Kidney glomerular epithelial cell (primary cell): ENCODE measurements at places on chromosomes 7 and 10.

DNA sequence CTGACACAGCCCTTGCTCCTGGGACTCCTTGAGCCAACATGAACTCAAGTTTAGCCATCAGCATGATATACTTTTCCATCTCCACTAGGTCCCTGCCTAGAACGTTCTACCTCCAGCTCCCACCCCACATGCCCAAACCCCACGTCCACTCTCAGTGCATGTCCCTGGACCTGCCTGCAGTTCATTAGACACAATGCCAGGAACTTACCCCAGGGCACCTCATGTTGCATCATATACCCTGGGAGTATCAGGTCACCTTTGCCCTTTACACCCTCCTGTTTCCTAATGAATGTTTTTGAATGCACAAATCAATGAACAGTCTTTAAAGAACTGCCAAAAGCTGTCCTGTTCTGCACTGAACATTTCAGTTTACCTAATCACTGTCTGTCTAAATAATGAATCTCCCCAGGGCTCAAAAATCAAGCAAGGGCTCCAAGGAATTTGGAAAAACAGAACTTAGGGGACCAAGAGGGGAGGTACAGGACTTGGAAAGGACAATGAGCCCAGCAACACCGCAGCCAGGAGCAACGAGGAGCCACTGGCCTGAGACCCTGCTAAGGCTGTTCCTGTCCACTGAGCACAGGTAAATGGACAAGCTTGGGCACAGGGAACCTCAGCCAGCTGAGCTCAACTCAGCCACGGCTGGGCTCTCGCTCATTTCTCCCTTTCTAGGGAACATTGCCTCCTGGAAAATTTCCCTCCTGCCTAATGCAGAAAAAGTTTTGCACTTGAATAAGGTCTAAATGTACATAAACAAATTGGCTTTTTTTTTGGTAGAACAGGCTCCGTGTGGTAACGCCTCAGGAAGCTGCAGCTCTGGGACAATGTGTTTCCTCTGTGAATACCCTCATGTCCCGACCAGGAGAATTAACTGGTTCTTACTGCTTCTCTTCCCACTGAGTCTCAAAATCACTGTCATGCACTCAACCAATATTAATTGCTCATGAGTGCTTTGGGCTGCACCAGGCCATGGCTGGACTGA is 7.4 kb downstream of the MAT1A start:
- DNase-seq = no peak

- DNase-seq = no peak
These were observed 92.0 kb downstream of the GPR85 start for GRCh38 chr7:112994656-112995055.

DNA sequence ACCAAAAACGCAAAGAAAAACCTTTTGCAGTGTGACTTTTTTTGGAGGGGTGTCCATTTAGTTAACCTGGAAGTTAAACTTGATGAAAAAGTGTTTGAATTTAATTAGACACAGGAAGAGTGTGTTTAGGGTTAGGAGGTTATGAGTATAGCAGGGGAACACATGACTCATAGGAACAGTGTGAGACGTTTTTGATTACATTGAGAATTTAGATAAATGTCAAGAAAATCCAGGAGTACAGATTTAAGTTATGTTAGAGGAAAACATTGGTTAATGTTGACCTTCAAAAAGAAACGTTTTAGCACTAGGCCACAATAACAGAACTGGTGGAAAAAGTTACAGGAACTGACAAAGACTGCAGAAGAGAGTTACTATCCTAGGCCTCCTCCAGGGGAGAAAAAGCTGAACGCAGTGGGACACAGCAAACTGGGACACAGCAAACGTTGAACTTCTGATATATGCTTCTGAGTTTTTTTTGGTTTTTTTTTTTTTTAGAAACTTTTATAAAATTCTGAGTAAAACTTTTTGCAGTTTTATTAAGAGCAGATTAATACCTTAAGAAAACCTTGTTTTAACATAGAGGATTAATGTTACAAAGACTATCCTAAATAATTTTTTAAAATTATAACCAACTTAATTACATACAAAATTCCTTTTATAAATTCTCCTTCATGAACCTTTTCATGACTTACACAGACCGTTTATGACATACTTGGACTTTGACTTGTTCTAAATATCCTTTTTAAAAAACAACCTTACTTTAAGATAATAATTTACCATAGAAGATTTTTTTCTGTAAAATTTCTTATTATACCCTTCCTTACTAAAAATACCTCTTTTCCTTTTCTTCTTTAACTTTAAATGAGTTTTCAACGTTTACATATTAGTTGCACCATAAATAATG is 22.2 kb downstream of the LANCL2 start:
- no peak for DNase-seq

- DNase-seq = no peak
These were observed 80.7 kb downstream of the SPDYE5 start for GRCh38 chr7:75572814-75573213.

- no peak for DNase-seq
These were observed 379.6 kb downstream of the TNS3 start for GRCh38 chr7:47202146-47202783.

DNA sequence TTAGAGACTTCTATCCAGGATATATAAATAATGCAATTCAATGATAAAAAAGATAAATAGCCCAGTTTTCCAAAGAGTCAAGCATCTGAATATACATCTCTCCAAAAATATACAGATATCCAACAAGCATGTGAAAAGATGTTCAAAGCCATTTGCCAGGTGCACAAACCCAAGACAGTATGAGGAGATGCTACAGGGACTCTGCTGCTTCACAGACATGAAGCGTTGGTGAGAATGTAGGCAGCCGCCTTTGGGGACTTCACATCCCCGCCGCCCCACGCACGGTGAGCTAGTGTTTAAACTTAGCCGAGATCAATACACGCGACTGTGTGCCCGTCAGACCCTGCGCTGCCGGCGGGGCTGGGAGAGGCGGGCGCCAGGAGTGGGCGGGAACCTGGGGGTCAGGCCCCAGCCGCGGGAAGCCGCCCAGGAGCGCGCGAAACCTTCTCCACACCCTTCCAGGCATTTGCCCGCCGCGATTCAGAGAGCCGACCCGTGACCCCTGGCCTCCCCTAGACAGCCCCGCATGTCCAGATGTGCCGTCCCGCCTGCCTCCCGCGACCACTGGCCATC is 927 bp upstream of the ALOX5 start:
- DNase-seq = no peak

- DNase-seq = no peak
These were observed 3.9 kb downstream of the HIP1 start for GRCh38 chr7:75734586-75735458.

DNA sequence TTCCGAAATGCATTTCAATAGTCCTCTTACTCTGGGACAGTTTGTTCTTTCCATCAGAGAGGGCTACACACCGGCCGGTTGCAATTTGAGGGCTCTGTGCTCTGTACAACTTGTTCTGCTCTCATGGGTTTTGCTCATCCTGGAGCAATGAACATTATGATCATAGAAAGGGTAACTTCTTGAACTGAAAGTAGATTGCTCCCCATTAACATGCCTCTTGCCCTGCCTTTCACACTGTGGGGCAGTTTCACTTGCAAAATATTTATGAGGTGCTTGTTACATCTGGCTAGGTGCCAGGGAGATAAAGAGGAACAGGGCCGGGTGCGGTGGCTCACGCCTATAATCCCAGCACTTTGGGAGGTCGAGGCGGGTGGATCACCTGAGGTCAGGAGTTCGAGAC is 97.3 kb upstream of the MPP7 start:
- no peak for DNase-seq

GRCh38 chr7:106218546-106218945 is 66.2 kb downstream of the NAMPT start:
- no peak for DNase-seq

- no peak for DNase-seq
These were observed 7.2 kb downstream of the LOXL4 start for GRCh38 chr10:98260752-98261151.

DNA sequence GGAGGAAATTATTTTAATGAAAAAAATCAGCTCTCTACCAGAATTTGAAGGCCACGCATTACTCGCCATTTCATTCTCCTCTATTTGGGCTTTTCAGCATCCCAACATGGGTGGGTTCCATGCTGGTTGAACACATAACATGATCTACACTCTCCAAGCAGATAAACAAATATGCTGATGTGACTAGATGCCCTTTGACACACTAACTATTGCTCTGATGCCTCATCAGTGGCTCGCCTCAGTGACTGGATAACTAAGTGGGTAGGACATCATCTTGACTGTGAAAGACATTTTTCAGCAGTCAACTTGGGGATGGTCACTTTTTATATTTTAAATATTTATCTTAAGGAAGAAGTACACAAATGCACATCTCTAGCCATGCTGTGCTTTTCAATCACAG is 113.9 kb upstream of the LAMB4 start:
- no peak for DNase-seq

GRCh38 chr10:97796651-97797050 is 24.9 kb upstream of the SFRP5 start:
- no peak for DNase-seq

GRCh38 chr7:70317356-70317755 is 719.1 kb downstream of the AUTS2 start:
- DNase-seq = peak; percentile 72

DNA sequence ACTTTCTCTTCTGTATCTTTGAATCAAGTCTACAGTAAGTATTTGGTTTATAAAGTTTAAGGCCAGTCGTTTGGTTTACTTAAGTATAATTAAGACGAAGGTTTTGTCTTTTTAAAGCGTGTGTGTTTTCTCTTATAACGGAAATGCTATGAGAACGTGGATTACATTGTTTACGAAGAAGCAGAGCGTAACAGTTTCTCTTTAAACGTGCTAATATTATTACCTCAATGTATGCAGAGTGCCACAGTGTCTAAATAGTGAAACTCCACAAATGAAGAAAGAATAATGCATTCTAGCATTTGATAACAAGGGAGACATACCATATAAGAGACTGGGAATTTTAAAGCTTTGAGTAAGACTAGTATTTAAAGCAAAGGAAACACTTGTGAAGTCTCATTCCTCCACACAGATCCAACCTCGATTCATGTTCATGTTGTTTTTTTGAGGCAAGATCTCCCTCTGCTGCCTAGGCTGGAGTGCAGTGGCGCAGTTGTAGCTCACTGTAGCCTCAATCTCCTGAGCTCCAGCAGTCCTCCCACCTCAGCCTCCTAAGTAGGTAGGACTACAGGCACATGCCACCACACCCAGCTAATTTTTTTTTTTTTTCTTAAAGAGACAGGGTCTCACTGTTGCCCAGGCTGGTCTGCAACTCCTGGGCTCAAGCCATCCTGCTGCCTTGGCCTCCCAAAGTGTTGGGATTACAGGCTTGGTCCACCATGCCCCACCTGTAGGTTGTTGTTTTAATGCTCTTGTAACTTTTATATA is 75.1 kb downstream of the ANKRD61 start:
- DNase-seq = no peak

DNA sequence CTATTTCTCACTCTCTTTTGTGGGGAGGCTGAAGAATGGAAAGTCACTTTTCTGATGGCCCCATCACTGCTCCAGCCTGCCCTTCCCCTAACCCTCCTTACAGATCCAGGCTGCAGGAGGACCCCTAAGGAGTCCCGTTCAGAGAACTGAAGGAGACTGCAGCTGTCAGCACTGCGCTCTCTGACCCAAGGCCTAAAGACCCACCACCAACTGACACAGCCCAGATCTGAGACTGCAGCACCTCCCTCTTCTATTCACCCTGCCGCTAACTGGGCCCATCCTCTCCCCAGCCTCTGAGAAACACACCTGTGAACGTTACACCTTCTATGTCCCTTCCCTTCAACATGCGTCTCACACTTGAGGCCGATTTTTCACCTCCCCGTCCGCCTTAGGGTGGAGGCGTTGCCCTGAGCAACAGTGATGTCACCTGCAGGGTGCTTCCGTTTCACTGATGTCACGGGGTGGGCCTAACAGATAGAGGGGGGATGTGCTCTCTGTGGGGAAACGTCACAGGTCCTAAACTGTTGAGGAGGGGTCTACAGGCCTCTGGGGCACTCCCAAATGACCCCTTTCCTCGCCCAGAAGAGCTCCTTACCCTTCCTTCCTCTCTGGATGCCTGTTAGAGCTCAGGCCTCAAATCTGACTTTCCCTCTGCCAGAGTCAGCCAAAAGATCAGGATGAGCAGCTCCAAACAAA is 5.1 kb downstream of the ITPRIP start:
- no peak for DNase-seq

DNA sequence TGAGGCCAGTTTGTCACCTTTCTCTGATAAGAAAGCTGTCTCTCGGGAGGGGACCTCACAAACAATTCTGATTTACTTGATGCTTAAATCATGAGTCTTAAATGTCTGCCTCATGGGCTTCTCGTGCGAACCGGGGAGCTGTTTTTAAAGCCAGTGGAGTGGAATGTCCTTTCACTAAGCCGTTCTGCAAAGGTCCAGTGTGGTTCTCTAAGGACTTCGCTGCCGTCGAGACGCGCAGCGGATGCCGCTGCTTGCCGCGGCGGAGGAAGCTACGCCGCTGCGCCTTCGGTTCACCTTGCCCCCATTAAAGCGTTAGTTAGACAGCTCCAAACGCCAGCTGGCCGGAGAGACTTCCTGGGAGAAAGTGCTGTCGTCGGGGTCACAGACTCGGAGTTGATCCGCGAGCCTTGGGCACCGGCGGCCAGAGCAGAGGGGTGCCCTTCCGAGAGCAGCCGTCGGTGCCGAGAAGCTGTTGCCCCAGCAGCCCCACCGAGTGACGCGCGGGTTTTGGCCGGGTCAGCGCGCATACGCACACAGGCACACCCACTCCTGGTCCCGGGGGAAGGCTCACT is 1.3 kb upstream of the HMX3 start:
- DNase-seq = no peak

DNA sequence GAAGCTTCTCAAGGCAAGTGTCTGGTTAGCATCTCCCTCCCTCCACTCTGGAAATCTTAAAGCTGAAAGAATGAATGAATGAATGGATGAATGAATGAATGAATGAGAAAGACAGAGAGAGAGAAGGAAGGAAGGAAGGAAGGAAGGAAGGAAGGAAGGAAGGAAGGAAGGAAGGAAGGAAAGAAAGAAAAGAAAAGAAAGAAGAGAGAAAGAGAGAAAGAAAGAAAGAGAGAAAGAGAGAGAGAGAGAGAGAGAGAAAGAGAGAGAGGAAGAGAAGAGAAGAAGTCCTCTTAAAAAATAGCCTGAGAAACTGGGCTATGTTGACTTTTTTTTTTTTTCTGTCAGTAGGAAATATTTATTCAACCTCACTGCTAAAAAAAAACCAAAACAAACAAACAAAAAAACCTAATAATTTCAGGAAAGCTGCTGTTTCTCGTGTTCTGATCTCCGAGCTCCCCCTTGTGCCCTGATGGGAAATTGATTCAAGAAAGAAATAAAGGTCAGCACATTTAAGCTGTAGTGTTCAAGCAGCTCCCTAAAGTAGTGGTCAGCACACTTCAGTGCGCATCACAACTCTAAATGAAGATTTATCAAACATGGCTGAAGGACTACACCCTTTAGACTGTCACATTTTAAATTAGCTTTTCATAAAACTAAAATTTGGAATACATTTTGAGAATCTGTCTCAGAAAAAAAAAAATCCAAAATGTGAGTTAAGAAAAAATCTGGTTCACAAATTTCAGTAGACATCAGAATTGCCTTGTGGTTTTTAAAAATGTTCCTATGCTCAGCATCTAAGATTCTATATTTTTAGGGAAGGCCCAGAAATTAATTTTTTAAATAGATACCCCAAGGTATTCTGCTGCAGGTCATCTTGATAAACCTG is 154.3 kb downstream of the ELAPOR2 start:
- DNase-seq = no peak

- peak; percentile 58 for DNase-seq
These were observed 1135.4 kb downstream of the XPNPEP1 start for GRCh38 chr10:108787932-108788331.

- DNase-seq = no peak
These were observed 18.6 kb downstream of the PFKP start for GRCh38 chr10:3085785-3086567.

- DNase-seq = no peak
These were observed 229.2 kb downstream of the TCERG1L start for GRCh38 chr10:131082201-131082850.

- no peak for DNase-seq
These were observed 245.5 kb downstream of the REEP3 start for GRCh38 chr10:63766745-63767137.
